Astrocyte of the cerebellum (primary cell): ENCODE measurements at places on chromosomes 2 and 18.

- DNase-seq = no peak
These were observed 141.2 kb upstream of the CTAGE1 start for GRCh38 chr18:22558945-22559385.

DNA sequence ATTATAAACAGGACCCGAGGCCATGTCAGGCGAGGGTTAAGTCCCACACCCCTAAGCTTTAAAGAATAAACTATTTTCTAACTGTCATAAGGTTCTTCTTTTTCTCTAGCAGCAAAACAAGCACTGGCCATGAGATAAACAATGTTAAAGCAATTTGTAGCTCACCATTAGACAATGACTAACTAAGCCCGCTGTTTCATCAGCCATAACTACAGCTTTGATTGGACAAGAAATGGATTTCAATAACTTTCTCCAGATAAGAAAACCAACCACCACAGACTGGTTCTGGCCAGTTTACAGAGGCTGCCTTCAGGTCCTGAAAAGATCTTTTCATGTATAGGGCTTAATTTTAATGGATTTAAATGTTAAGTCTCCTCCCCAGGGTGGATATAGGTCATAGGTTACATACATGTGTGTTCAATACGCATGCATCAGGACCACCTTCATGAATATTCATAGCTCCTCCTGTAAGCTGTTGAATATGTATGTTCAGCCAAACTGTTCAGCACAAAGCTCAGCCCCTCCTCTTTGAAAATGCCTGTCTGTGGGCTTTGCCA is 108.7 kb upstream of the RAB6C start:
- no peak for DNase-seq

GRCh38 chr2:168181825-168182224 is 65.6 kb downstream of the STK39 start:
- no peak for DNase-seq

GRCh38 chr2:106097038-106098000 is 96.8 kb downstream of the UXS1 start:
- no peak for DNase-seq

GRCh38 chr18:46480226-46480625 is 176.8 kb downstream of the LOXHD1 start:
- no peak for DNase-seq

GRCh38 chr2:43051338-43051737 is 175.1 kb downstream of the ZFP36L2 start:
- no peak for DNase-seq

DNA sequence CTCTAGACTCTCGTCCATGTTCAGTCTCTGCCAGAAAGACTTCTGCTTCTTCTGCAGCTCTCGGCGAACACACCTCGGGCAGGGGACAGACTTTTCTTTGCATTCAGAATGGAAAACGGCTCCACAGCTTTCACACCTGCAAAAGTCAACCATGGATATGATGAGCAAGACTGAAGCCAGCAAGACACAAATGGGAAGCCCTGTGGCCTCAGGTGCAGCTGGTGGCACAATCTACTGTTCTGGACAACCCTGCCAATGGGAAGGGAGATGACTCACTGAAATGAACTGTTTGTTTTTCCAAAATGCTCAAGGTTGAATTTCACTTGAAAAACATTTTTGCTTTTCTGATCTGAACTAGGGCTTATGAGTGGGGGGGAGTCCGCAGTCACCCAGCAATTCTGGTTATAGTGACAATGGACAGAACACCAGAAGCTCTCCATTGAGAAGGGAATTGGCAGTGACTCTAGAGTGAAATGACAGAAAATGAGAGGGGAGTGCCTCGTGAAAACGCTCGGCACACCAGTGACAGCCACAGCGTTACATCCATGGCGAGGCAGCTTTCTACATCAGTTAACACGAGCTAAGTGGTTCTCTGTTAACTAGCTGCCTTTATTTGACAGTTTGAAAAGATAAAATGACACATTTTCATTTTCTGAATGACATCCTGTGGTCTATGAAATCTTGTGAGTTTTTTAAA is 58.8 kb upstream of the FZD5 start:
- DNase-seq = no peak

DNA sequence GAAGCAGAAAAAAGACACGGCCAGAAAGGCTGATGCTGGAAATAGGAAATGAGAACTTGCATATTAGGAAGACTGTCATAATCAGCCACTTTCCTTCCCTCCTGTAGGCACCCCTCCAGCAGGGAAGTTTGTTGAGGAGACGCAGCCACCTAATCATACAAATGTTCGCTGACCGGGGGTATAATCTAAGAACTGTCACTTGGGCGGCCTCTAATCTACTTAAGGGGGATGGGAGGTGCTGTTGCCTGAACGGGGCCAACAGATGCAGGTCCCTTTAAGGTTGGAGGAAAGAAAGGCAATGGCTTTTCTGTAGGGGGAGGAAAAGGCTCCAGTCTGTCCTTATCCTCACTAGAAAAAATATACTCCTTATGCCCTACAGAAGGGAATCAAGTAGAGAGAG is 50.6 kb downstream of the DNAJC10 start:
- DNase-seq = no peak

DNA sequence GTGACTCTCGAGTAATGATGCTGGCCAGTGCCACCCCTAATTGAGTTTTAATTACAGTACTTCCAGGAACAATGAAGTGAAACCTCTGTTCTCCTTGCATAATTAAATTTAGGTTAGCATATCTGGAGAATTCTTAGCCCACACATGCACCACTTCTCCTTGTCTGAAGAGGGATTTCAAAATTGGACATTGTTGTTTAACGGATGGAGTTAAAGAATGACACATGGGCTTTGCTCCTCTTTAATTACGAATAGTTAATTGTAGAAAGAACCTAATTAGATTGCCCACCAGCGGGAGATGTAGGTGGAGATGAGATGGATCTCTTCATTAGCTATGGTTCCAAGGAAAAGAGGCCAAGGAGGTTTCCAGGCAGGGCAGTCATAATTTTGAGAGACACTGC is 33.1 kb upstream of the EN1 start:
- no peak for DNase-seq

DNA sequence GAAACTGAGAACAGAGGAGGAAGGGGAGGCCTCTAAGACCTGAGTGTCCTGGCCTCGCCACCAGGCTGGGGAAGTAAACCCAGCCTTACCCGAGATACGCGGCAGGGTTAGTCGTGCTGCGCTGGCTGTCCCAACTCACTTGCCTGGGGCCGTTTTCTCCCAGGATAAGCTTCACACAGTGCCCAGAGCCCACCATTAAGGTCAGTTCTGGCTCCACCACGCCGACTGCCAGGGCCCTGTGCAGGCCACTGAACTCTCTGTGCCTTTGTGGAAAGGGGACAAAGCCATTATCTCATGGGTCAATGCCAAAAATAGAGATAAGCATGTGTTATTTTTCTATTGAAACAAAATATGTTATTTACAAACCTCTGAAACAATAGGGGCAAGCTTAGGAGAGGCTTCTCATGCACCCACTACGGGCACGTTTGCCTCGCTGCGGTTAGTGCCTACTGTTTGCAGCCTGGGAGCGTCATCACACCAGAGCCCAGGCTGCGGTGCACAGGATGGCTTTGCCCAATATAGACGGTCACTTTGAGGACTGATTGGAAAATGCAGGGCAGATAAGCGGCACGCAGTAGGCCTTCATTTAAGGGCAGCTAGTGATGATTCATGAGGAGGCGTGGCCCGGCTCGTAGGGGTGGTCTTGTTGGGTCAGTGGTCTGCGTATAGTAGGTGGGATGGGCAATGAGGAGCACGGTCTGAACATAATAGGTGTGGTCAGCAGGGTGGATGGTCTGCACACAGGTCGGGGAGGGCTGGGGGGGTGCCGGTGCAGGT is 242.1 kb downstream of the GLI2 start:
- DNase-seq = no peak

DNA sequence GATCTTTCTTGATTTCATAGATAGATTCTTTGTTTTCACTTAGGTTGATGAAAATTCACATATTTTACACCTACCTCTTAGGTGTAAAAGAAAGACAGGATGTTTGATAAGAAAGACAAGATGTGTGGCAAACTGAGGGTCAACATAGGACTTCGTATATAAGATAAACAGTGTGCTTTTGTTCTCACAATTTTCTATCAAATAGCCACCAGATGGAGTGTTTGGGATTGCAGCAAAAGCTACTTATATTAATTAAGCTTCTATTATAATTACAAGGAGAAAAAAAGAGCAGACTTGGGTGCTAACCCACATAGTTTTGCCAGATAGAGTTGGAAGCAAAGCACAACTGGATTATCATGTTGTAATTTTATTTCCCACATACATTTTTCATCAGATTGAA is 232.9 kb downstream of the CDH7 start:
- DNase-seq = no peak

DNA sequence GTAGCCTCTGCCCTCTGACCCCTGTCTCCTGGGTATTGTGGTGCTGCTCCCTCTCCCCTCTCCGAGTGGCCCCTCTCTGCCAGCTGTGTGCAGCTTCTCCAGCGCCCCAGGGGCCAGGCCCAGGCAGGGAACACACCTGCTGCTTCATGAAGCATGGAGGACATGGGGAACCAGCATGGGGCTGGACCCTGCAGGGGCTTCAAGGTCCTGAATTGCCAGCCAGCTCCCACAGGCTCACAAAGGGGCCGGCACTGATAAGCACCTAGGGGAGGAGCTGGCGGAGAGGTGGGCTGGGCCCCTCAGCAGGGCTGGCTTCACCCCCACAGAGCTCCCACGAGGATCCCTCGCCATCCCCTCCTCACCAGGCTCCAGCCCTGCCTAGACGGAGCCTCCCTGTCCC is 77.4 kb upstream of the GPC1 start:
- DNase-seq = no peak

DNA sequence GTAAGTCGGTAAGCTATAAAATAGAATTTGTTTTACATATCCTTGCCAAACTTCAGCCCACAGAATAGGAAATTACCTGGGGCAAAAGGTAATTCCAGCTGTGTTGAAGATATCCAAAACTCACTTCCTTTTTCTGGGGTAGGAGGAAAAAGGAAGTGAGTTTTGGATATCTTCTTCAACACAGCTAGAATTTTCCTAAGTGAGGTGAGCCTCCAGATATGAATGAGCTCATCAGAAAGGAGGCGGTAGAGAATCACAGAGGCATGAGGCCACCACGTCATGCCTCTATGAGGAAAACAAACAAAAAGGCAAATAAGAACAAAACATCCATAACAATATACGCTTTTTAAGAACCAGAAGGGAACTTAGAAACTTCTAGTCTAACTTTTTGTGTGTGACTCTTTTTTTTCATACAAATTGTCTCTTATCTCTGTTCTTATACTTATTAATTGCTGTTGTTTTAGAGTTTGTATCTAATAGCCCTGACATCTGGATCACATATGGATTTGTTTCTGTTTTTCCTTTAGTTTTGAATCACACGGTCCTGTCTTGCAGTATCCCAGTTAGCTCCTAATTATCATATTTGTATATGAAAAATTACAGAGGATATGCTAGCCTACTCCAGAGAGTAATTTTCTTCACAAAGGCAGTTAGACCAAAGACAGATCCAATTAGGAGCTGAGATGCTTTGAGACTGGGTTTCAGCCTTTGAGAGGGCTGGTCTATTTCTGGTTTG is 104.5 kb downstream of the RBM43 start:
- DNase-seq = no peak

GRCh38 chr2:239970004-239970623 is 55.0 kb downstream of the NDUFA10 start:
- DNase-seq = no peak

- DNase-seq = no peak
These were observed 97.1 kb downstream of the SH3RF3 start for GRCh38 chr2:109226128-109226527.

- no peak for DNase-seq
These were observed 161.9 kb downstream of the SUCLG1 start for GRCh38 chr2:84297155-84297554.

DNA sequence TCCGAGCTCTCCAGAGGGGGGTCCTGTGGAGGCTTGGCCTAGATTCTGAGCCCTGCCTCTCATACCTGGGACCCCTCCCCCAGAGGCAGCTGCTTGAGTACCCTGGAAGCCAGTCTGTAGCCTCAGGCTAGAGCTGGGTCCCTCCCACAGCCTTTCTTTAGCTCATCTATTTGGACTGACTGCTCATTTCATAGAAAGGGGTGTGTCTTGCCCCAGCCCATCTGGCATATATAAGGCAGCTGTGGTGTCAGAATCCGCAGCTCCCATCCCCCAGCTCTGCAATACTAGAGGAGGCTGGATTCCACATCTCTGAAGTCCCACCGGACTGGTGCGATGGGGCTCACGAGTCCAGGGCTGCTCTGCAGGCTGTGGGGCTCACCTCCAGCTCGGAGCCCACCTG is 26.1 kb downstream of the MPHOSPH10 start:
- no peak for DNase-seq

- DNase-seq = no peak
These were observed 1.6 kb upstream of the COPS9 start for GRCh38 chr2:240137596-240138253.

DNA sequence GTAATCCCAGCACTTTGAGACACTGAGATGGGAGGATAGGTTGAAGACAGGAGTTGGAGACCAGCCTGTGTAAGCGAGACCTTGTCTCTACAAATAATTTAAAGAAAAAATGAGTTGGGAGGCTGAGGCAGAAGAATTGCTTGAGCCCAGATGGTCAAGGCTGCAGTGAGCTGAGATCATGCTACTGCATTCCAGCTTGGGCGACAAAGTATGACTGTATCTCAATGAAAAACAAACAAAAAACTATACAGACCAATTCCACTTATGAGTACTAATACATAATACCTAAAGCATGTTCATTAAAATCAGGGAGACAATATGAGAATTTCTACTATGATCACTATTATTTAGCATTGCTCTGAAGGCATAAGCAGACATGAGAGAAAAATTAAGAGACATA is 12.6 kb downstream of the RNF149 start:
- DNase-seq = no peak

GRCh38 chr2:26246818-26247217 is 2.1 kb downstream of the HADHB start:
- DNase-seq = no peak

DNA sequence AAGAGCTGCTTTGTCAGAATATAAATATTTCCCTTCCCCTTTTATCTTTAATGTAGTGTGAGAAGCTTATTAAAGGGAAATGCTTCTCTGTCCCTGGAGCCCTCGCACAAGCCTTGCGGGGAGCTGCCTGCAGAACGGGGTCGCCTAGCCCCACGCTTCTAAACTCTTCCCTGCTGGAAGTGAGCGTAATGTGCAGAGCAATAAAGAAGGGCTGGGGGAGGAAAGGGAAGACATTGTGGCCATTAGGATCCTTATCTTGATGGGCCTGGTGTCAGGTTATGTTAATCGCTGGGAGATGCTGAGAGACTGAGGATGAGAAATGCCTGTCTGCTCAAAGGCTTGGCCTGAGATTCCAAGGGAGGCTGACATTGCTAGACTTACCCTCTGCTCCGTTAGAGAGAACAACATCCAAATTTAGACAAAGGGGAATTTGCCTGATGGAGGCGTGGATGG is 18.9 kb upstream of the FZD7 start:
- no peak for DNase-seq
